H4 (cell line): ENCODE measurements at places on chromosomes 12 and 14. TPM values are rescaled to one million over a fixed set of nuclear protein-coding genes. Genes with fewer than 3 reads are reported as not detected.

CLEC4D gene
- not detected in 2 replicates for total RNA-seq

FAM181A gene
- total RNA-seq = not detected in 2 replicates

PYGL gene
- 35.1 and 43.0 TPM in 2 replicates for total RNA-seq

FOXG1 gene
- 4.8 and 8.2 TPM in 2 replicates for total RNA-seq

A2M gene
- 5.3 and 5.6 TPM in 2 replicates for total RNA-seq
